Brain pericyte (primary cell): ENCODE measurements at places on chromosomes 12 and 14.

- DNase-seq, result no peak
Observed at GRCh38 chr12:92030618-92031017, 115.0 kb downstream of the BTG1 start.

DNA sequence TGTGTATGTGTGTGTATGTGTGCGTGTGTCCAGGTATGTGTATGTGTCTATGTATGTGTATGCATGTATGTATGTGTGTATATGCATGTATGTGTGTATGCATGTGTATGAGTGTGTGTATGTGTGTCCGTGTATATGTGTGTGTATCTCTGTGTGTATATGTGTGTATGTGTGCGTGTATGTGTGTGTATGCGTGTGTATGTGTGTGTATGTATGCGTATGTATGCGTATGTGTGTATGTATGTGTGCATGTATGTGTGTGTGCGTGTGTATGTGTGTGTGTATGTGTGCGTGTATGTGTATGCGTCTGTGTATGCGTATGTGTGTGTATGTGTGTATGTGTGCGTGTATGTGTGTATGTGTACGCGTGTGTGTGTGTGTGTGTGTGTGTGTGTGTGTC, 31.6 kb downstream of the CHST11 start:
- DNase-seq, result no peak

GRCh38 chr12:24913130-24913529, 35.8 kb downstream of the BCAT1 start:
- DNase-seq, result no peak

DNA sequence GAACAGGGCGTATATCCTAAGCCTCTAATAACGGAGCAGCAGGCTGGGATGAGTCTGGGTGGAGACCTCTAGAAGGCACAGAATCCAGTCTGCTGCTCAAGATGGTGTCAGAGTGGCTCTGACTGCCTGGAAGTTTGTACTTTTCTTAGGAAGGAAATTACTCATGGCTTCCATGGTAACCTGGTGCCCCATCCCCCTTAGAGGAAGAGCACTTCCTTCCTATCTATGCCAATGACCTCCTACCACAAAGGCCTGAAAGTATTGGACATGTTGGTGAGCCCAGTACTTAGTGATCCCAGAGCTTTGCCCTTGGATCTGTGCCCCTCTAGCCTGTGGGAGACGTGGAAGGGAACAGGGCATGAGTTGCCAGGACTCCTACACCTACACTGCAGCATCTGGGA, 1.5 kb downstream of the BATF start:
- no peak for DNase-seq

DNA sequence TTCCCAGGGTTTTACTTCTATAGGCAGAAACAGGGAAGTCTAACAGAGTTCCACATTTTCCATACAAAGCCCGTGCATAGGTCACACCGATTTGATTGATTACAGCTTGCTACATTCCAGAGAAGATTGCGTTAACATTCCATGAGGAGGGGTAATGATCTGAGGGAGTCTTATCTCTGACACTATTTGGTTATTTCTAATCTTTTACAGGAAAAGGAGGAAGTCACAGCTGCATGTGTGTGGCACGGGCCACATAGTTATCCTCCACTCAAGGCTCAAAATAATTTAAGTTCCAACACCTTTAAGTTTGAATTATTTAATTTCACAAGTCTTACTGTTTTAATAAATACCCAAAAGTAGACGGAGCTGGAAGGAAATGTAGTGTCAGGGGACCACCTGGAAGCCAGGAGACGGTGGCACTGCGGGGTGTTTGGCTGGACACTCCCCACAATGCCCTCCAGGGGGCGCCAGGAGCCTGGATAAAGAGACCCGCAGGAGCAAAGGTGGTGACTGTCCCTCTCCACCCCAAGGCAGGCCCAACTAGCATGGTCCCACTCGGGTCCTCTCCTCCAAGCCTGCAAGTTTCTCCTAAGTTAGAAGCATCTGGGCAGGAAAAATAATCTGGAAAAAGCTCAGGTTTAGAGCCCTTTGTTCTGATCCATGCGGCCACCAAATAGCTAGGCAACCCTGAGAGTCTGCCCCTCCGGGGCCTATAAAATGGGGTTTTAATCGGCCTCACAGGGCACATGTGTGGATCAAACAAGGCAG, 20.2 kb downstream of the KRT8 start:
- no peak for DNase-seq

DNA sequence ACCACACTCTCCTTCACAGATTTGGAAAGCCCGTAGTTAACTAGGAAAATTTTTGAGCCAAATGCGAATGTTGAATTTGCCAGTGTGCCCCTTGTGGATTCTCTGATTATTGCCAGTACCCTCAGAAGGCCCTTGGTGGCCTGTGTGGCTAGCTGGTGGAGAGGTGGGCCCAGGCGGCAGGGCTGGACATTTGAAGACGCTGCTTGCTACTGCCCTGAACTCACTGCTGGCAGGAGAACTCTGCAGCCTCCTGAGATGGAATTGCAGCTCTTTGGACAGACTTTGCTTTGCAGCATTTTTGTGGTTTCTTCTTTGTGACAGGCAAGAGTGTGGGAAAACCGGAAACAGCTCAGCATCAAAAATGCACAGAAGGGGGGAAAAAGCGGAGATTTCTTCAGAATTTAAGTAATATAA, 97.6 kb downstream of the TGFB3 start:
- peak; percentile 48 for DNase-seq

GRCh38 chr12:115207216-115207915, 523.4 kb upstream of the TBX3 start:
- DNase-seq, result no peak

- no peak for DNase-seq
Observed at GRCh38 chr14:80538633-80539375, 327.5 kb upstream of the DIO2 start.

DNA sequence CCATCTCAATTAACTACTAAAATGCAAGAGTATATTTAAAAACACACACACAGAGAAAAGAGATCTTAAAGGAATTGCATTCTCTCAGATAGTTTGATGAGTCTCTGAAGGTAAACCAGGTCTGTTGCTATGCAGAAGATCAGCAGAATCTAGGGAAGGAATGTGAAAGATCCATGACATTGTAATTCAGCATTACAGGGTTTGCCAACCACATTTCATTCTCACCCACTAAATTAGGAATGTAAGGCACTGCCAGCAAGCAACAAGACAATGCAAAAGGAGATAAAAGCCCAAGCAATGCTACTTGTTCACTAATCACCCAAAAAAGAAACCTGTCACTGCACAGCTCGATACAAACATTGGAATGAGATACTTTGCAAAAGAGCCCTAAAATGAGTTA, 106.3 kb downstream of the LRIG3 start:
- DNase-seq, result no peak

DNA sequence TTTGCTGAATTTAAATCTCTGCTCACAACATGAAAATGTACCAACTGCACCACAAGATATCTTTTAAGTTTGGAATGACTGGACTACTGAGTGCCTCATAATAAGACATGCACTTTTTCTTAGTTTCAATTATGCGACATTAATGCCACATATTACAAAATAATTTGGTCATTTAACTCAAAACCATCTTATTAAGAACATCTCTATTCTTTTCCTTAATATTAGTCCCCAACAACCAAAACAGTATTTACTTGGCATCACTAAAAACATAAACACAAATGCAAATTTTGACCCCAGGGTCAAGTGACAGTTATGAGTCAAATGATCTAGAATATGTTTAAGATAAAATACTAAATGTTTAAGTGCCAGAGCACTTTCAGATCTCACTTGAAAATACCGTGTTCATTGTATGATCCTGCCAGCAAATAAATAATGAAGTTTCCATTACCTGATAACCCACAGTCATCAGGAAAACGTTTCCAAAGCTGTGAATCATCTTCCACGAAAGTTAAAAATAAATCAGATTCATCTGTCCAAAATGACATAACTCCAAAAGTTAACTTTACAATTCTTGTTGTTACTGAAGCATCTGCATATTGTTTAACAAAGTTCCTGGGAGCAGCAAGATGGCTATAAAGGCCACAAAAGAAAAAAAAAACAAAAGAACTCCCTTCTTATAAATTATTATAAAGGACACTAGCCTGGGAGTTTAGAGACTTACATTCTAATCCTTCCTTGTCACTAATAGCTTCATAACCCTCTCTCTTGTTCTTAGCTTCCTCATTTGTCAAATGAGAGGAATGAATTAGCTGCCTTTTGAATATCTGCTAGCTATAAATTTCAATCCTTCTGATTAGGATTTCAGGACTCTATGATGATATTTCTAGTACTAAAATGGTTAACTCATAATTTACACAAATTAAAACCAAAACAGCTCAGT, 30.5 kb upstream of the AP4S1 start:
- DNase-seq, result no peak

GRCh38 chr12:14395074-14395778, 29.7 kb downstream of the ATF7IP start:
- no peak for DNase-seq

- DNase-seq, result no peak
Observed at GRCh38 chr12:132061641-132062430, 82.3 kb downstream of the DDX51 start.

DNA sequence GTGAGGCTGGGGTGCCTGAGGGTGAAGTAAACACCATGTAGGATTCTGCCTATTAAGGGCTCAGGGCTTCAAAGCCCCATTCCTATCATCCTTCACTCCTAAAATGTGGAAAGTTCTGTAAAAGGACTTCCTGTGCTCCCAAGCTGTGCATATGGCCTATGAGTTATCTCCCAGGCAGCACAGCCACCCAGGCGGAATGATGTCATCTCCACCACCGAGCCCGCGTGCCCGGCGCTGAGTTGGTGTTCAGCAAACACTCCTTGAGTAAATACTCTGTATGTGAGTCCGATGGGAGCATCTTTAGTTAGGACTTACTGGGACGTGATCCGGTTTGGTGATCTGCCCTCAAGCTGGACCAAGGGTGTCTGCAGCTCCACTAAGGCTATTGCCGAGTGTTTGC, 437.3 kb downstream of the MED13L start:
- DNase-seq, result no peak

- no peak for DNase-seq
Observed at GRCh38 chr14:89773151-89773550, 181.4 kb downstream of the EFCAB11 start.

GRCh38 chr12:26799741-26800140, 33.3 kb downstream of the ITPR2 start:
- no peak for DNase-seq

- DNase-seq, result no peak
Observed at GRCh38 chr12:25557830-25558436, 4.8 kb upstream of the LMNTD1 start.

GRCh38 chr12:133010657-133011297, 24.6 kb downstream of the ZNF26 start:
- DNase-seq, result no peak
